Activated CD4-positive, alpha-beta T cell treated with anti-CD3 and anti-CD28 coated beads, Interleukin-2, amount 50 U/mL, for 16 hours (primary cell): ENCODE measurements at places on chromosomes 12 and 14.

DNA sequence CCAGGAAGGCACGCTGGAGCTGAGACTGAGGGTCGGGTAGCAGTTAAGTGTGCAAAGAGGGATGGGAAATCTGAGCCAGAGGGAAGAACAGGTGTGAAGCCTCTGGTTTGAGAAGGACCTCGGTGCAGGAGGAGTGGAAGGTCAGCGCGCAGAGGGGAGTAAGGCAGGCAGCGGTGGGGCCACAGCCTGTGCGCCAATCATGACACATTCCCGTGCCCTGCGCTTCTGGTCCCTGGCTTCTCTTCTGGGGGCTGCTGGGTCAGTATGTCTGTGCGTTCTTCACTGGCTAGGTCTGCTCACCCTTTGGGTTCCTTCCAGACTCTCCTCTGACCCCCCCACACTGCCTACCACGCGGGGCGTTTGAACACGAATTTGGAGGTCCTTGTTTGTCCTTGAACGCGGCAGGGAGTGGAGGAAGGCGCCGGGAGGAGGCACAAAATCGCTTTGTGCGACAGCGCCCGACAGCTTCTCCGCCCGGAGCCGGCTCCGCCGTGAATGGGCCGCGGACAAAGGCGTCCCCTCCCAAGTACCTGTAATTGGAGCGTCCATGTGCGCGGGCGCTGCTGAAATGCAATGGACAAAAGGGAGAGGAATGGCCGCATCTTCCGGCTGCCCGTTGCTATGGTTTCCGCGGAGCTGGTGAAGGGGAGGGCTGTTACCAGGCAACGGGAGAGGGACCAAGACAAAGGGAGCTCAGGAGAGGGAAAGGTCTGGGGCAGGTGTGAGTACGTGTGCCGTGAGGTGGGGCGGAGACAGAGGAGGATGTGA, 207.2 kb upstream of the SRRM4 start:
- no peak for DNase-seq

- peak; percentile 61 for DNase-seq
Observed at GRCh38 chr12:54404061-54405004, 14.7 kb downstream of the ITGA5 start.

- DNase-seq, result no peak
Observed at GRCh38 chr12:43306066-43306465, 245.9 kb downstream of the ADAMTS20 start.

GRCh38 chr12:15910864-15911721, at the start of gene DERA:
Gene DERA, plus strand, starts transcription at chr12:15911332. Its CDS starts 52 bp downstream, at chr12:15911384.
- peak; percentile 60 for DNase-seq

DNA sequence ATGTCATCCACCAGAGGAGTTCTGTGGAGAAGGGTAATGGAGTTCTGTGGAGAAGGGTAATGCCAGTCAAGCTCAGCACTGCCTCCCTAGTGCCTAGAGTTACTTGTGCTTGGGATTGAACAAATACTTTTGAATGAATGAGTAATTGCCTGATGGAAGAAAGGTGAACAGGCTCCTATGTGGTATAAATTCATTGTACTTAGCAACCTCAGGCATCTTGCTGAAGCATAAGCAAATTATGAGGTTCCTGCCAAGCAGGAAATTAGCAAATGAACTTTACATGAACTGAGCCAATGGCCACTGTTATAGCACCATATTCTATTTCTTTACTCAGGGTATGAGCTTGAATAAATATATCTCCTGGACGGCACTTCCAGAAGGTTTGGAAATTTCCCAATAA, 1047.2 kb downstream of the SLC6A15 start:
- DNase-seq, result no peak

DNA sequence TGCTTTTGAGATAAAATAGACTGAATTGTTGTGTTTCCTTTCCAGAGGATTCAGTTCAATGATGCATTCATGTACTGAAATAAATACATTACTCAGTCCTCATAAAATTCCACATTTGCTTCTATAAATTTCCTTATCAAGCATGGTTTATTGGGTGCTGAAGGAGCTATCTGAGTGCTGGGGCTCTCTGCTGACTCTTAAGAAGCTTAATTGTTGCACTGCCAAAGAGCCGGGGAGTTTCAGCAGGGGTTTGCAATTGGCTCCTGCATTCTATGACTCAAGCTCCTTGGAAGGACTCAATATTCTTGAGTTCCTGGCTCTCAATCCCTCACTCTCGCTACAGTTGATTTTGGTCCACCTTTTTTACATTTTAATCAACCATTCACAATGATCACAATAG, 69.8 kb upstream of the PYGL start:
- no peak for DNase-seq

- peak; percentile 8 for DNase-seq
Observed at GRCh38 chr14:33432407-33433023, 493.8 kb downstream of the NPAS3 start.

DNA sequence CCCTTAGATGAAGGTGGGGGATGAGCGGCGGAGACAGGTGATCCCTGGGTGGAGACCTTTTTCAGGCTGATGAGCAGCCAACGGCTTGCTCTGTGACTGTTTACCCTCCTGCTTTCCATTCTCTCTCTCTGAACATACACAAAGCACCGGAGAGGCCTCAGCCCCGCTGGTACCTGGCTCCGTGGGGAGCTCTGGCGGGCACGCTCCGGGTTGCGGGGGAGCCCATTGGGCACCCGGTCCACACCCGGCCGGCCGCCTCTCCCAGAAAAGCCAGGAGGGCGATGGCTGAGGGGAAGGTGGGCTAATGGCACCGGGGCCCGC, 545 bp downstream of the SMARCC2 start:
- peak; percentile 11 for DNase-seq
